Activated naive CD8-positive, alpha-beta T cell treated with anti-CD3 and anti-CD28 coated beads, Interleukin-2, amount 50 U/mL, for 16 hours (primary cell): ENCODE measurements at places on chromosomes 1 and 21.

- DNase-seq, result no peak
These were observed 3.6 kb downstream of the CPLANE2 start for GRCh38 chr1:16233431-16233830.

DNA sequence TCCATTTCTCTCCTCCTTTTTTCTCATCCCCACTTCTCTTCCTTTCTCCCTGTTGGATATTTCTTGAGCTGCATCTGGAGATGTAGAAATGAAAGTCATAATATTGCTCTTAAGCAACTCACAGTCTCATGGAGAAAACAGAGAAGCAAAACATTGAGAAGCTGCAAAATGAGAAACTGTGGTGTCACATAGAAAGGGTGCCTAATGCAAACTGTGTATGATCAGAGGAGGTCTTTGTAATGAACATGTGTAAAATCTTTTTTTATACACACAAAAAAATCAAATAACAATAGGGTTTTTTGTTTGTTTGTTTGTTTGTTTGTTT is 11.8 kb upstream of the SLAMF7 start:
- no peak for DNase-seq

GRCh38 chr21:36684957-36685714 is 13.8 kb upstream of the SIM2 start:
- no peak for DNase-seq

DNA sequence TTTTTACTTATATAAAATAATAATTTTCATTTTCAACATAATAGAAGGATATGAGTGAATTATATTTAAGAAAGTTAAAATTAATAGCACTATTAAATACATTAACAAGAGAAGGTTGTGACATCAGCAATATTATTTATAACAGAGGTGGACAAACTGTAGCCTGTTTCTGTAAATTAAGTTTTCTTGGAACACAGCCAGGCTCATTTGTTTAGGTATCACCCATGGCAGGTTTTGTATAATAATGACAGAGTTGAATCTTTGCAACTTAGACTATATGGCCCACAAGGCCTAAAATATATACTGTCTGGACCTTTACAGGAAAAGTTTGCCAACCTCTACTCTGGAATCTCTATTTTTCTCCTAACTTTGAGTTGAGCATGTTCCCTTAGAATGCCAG is 42.8 kb upstream of the CACYBP start:
- DNase-seq, result no peak

DNA sequence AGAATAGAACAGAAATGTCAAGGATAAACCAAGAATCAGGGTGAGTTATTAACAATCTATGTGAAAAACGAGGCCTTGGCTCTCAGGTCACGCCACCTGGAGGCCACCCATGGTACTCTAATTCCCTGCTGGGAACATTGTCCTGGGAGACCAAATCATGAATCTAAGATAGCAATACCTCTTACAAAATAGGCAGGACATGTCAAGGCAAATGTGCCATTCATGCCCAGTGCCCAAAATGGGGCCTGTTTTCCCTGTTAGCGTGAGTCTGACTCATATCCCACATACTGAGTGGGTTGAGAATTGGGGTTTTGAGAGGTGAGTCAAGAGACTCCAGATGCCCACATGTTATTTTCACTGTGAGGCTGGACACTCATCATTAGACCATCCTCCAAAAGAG is 380.8 kb downstream of the HHIPL2 start:
- no peak for DNase-seq

DNA sequence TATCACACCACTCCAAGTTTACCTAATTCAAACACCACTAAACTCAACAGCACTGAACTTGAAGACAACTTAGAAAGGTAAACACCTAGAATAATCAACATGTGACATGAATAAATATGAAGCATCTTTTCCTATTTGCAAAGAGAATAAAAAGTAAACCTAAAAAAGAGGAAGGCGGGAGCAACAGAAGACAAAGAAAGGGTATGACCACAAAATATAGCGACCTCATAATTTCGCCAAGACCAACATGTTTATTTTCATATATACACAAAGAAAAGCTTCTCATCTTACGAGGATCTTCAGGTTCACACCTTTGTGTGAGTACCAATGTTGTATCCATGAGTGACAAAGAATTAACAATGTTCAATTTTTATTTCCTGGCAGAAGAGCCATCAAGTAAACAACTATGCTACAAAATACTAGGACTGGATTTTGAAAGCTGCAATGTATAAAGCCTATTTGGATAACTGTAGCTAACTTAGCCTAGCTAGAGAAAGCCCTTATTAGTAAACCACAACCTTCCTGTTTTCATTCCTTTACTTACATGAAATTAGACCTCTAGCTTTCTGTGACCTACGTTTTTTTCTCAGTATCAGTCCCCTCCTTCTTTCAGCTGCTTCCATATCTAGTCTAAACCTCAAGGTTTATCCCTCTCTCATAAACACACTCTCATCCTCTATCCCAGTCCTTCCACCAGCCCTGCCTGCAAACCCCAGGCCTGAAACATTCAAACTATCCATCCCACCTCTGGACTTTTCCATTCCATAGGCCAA is 21.3 kb upstream of the PHTF1 start:
- DNase-seq, result no peak

GRCh38 chr1:156033011-156033410 is 12.3 kb upstream of the SSR2 start:
- no peak for DNase-seq

GRCh38 chr1:85135392-85135798 is 65.4 kb downstream of the SYDE2 start:
- DNase-seq, result no peak
